ENCODE measurements at places on chromosomes 7 and 10.

GRCh38 chr10:70560511-70560941 is 42.0 kb downstream of the PRF1 start:
- no peak for DNase-seq

DNA sequence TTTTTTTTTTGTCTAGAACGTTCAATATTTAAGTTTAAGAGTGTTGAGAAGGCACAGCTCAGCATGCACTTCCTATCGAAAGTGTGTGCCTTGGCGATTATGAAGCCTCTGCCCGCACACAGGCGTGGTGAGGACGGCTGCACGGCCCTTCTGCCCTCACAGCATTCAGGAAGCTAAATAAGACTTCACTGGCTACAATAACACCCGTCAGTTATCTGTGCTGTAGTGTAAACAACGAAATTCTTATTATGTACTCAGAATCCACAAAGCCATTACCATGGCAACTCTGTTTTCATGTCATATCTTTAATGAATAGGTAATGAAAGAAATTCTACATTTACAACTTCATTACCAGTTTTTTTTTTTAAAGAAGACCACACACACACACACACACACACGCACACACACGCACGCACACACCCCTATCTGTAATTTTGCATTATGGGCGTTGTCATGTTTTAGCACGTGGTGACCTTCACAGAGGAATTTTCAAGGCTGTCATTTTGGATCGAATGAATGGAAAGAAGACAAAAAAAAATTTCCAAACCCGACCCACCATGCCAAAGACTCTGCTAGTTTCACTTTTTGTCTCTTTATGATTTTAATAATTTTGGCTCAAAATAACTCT is 254.8 kb upstream of the CTBP2 start:
- DNase-seq, result no peak

- DNase-seq, result no peak
These were observed 3.8 kb downstream of the PRAP1 start for GRCh38 chr10:133350950-133351329.

GRCh38 chr10:33733058-33733457 is 398.6 kb upstream of the NRP1 start:
- no peak for DNase-seq

DNA sequence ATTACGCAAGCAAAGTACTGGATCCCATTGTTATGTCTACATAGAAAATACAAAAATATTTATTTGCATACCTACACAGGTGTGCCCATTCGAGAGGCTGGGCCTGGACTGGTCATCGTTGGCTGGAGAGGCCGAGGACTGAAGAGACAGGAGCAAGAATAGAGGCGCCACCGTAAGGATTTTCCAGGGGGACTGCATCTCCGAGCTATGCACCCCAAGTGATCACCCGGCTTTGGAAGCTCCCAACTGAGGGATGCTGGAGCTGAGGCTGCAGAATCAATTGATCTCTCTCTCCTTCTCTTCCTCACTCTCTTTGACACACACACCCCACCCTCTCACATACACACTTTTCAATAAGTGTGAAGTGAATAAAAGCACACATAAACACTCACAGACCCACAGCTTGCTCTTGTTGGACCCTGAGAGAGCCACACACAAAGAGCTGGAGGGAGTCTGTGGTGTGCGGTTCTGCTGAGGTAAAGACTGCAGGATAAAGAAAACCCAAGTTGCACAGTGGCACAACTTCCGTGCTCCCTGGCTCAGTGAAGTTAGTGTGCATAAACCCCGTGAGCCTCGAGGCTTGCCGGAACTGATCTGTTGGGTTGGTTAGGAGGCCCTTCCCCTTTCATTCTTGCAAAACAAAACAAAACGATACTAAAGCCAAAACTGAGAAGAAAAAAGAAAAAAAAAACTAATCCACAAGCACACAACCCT is at the start of gene AOAH:
AOAH (minus strand) TSS at position 544 of the 714 bp plus-strand sequence; CDS start at position 198, 346 bp downstream.
- no peak for DNase-seq

- DNase-seq, result no peak
These were observed 40.0 kb upstream of the AGBL3 start for GRCh38 chr7:134946260-134946659.

DNA sequence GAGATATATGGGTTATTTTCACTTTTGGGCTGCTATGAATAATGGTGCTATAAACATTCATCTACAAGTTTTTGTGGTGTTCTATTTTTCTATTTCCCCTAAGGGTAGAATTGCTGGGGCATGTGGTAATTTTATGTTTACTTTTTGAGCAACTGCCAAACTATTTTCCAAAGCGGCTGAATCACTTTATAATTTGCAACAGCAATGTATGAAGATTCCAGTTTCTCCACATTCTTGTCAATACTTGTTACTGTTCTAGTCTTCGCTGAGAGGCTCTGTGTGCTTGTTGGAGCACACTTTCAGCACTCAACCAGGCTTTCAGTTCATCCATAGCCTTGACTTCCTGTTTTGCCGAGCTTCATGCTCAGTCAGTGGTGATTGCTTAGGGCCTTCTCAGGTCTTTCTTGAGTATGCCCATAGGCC is 39.0 kb downstream of the ADK start:
- DNase-seq, result no peak

GRCh38 chr10:111703986-111704385 is 479.6 kb downstream of the GPAM start:
- no peak for DNase-seq

DNA sequence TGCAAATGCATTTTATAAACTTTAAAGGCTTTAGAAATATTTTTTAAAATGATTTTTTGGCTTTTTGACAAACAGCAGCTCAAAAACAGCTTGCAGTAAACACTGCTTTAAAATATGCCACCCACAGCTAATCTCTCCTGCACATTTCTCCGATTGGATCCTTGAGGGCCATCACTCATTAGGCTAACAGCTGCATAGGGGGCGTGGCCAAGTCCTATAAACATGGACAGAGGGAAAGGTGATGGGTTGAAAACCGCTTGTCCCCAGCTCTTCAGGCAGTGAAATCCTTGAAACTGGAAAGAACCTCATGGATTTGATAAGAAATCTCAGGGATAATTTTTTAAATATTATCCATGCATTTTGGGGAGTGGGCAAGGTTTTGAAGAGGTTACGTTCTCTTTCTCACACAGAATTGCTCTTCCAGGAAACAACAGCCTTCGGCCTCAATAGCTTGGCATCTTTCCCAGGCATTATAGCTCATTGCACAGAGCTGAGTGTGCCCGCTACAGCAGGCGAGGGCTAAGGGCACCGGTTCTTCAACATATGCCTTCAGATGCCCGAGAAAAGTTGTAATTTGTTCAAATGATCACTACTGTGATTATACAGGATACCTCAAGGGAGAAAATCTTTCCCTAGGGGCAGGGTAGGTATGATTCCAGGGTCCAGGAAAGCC is 1.7 kb downstream of the PLEKHS1 start:
- no peak for DNase-seq

GRCh38 chr10:113045147-113046055 is 95.4 kb downstream of the TCF7L2 start:
- DNase-seq, result no peak

DNA sequence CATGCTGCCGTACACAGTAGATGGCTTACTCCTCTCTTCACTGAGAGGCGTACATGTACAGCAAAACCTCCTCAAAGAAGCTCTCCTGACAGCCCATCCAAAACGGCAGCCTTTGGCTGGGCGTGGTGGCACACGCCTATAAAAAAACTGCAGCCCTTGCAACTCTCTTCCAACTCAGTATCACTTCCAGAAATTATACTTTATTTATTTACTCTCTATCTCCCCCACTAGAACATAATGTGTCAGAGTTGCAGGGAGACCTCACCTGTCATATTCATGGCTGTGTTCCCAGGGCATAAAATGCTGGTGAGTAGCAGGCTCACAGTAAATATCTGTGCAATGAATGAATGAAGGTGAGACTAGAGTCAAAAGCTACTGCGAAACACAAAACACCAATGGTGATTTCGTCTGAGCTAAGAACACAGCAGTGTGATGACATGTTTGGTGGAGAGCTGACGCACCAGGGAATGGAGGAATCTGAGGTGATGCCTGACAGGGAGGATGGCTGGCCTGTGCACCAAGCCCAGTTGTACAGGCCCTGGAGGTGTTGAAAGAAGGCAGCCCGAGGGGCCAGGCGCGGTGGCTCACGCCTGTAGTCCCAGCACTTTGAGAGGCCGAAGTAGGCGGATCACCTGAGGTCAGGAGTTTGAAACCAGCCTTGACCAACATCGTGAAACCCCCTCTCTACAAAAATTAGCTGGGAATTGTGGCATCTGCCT is 55.3 kb downstream of the COBL start:
- no peak for DNase-seq

GRCh38 chr10:1424648-1425047 is 312.7 kb downstream of the ADARB2 start:
- DNase-seq, result no peak

DNA sequence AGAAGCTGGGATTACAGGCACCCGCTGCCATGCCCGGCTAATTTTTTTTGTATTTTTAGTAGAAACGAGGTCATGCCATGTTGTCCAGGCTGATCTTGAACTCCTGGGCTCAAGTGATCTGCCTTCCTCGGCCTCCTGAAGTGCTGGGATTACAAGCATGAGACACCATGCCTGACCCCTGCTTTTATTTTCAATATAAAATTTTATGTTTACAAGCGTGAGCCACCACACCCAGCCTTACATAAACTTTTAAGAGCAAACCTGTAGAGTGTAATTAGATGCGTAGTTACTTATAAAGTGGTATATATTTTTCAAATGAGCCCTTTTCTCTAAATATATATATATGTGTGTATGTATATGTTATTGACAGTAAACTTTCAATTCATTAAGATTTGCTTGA is 8.7 kb downstream of the CNNM2 start:
- DNase-seq, result no peak

DNA sequence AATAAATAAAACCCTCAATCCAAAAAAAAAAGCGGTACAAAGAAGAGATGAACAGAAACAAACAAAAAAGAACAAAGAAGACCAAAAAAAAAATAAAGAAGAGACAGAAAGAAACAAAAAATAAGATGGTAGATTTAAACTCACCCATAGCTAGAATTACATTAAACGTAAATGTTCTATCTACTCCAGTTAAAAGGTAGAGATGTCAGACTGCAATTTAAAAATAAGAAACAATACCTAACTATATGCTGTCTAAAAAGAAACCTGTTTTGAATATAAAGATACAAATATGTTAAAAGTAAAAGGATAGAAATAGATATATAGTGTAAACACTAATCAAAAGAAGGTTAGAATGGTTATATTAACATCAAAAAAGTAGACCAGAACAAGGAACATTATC is 31.7 kb upstream of the ANAPC16 start:
- DNase-seq, result no peak

DNA sequence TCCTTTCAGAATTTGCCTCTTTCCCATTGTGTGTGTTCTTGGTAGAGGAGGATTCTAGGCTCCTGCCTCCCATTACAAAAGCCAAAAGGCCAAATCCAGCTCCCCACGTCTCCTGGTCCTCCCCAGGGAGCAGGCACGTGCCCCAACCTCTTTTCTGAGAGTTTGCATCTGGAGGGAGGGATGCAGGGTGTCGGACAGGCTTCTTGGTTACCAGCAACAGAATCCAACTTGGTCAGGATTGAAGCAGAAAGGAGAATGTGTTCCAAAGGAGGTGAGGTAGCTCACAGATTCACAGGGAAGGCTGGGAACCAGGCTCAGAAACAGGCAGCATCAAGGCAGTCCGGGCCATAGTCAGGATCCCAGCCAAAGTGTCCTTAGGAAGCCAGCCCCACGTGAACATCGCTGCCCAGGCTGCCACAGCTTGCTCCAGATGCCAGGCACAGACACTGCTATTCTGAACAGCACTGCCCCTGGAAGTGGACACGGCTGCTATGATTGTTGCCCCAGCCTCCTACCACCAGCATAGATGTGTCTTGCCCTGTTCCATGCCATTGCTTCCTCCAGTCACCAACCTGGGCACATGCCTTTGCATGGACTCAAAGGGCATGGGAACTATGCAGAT is 264.2 kb upstream of the ZMIZ1 start:
- no peak for DNase-seq

- DNase-seq, result no peak
These were observed 958.4 kb downstream of the TYW1 start for GRCh38 chr7:67955061-67955460.

DNA sequence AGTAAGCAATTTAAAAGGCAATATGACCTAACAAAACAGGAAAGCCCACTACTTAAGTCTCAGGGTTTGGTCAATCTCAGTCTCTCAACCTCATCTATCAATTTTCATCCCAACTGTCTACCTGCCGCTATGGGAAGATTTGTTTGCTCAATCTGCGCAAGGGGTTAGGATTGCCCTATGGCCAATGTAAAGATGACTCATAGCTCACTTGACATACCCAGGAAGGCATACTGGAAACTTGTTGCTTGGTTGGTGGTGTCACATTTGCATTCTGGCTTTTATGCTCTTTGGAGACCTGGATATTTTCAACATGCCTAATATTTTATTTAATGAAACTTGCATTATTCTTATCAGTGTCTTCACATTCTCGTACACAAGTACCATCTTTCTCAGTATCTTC is 78.1 kb upstream of the TMEM196 start:
- no peak for DNase-seq

- DNase-seq, result no peak
These were observed 10.3 kb upstream of the DNAAF5 start for GRCh38 chr7:716222-716621.

GRCh38 chr10:14605231-14605925 is 169.3 kb downstream of the FAM107B start:
- DNase-seq, result no peak

GRCh38 chr10:30093303-30093950 is 34.0 kb upstream of the JCAD start:
- no peak for DNase-seq

- no peak for DNase-seq
These were observed 261.3 kb downstream of the BICC1 start for GRCh38 chr10:58773944-58774343.

DNA sequence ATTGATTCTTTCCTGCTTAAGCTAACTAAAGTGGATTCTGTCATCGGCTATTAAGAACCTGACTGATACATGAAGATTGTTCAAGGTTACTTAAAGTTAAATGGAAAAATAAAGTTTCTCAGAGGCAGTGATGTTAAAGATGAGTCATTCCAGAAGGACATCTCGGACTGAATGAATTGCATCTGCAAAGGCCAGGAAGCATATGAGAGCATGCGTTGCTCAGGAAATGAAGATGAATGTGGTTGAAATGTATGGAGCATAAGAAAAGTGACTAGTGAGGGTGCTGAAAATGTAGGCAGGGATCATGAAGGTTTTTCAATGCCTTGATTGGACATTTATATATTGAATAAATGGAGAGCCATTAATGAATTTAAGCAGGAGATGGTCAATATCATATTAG is 133.9 kb upstream of the GHITM start:
- no peak for DNase-seq

DNA sequence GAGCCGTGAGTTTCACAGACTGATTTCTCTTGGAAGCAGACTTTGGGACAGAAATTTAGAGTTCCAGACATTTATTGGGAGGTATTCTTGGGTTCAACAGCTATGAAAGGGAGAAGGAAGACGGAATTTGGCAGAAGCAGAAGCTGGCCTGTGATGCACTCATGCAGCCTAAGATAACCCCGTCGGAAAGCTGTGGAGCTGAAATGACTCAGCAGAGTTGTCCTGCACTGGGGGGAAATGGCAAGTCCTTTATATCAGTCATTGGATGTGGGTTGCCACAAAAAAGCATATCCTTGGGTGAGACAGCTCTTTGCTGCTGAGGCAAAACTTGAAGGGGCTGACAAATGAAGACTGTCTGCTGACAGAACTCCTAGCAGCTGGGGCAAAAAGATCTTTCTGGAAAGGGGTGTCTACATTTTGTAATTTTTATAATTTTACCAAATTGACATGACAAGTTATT is 11.5 kb upstream of the MICU1 start:
- no peak for DNase-seq
